Myocyte (in vitro differentiated cells): ENCODE measurements at places on chromosomes 4 and X.

DNA sequence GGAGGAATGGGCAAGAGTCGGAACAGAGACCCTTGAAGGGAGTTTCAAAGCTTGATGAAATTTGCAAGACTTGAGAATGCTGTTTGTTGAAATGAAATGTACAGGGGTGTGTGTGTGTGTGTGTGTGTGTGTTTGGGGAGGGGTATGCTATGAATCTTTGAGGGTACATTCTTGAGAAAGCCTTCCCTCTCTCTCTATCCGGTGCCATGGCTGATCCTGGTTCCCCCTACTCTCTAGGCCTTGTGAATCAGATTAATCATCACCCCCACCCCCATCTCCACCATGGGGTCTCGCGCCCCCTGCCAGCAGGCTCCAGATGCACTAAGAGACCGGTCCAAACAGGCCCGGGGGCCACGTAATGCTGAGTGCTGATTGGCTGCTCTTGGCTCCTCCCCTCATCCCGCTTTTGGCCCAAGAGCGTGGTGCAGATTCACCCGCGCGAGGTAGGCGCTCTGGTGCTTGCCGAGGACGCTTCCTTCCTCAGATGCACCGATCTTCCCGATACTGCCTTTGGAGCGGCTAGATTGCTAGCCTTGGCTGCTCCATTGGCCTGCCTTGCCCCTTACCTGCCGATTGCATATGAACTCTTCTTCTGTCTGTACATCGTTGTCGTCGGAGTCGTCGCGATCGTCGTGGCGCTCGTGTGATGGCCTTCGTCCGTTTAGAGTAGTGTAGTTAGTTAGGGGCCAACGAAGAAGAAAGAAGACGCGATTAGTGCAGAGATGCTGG is at the start of gene HTR2C:
Gene HTR2C, plus strand, starts transcription at position 441 of the 729 bp plus-strand sequence. CDS start 142,851 bp downstream, outside the sequence.
- no peak for DNase-seq

- no peak for DNase-seq
These were observed 125.5 kb upstream of the NRK start for GRCh38 chrX:105696870-105697269.

- DNase-seq: no peak
These were observed 165.3 kb upstream of the PPP1R2C start for GRCh38 chrX:42943051-42943974.

DNA sequence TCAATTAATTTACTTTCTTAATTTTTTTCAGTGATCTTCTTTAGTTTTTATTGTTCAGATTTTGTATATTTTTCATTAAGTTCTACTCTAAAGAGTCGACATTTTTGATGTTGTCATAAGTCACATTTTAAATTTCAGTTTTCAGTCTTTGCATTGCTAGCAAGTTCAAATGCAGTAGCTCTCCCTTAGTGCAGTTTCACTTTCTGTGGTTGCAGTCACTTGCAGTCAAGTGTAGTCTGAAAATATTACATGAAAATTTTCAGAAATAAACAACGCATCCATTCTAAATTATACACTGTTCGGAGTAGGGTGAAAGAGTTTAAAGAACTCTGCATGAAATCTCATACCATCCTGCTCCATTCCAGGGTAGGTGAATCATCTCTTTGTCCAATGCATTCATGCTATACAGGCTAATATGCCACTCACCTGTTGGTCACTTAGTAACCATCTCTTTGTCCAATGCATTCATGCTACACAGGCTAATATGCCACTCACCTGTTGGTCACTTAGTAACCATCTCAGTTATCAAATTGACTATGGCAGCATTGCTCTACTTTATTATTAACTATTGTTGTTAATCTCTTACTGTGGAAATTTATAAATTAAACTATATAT is 356.9 kb downstream of the STPG2 start:
- DNase-seq: no peak

GRCh38 chr4:12319765-12320164 is 891.1 kb upstream of the HS3ST1 start:
- no peak for DNase-seq
